Activated CD4-positive, alpha-beta T cell treated with anti-CD3 and anti-CD28 coated beads for 1 hour (primary cell): ENCODE measurements at places on chromosomes 1 and 21.

GRCh38 chr1:22552021-22552420, 11.3 kb upstream of the EPHA8 start:
- no peak for DNase-seq

GRCh38 chr1:11031624-11032262, 15.3 kb downstream of the MASP2 start:
- no peak for DNase-seq

DNA sequence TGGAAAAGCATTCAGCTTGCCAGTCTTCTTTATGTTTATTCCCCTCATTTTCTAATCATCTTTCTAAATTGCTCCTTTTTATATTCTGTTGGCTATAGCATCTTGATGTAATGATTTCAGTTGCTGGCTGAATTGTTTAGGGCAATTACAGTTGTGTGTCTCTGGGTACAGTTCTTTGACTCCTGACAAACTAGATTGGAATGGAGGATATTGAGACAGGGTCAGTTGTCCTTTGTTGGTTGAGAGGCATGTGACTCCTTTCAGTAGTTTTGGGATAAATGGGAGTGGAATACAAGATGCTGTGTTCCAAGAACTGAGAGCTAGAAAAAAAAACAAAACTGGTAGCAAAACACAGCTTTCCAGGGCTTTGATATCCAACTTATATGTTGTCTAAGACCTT, 1.5 kb downstream of the CENPF start:
- no peak for DNase-seq

DNA sequence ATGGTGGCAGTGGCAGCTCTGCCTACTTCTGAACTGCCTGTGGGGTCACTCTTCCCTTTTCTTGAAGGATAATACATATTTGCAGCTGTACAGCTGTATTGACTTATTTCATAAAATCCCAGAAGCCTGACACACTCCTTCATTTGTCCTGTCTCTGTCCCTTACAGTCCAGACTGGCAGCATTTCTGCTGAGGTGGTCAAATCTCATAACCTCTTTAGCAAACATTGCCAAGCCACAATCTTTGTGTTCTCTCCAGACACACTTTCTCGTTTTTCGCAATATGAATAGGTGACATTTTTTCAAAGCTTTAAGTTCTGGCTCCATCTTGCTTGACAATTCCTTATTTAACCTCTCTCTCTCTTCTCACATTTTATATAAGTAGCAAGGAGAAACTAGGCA, 15.2 kb downstream of the LY9 start:
- no peak for DNase-seq

- no peak for DNase-seq
These were observed 59.8 kb upstream of the PPP2R5A start for GRCh38 chr1:212225416-212225815.

GRCh38 chr1:205042911-205043806, at the start of gene CNTN2:
TSS of gene CNTN2 (plus strand) at chr1:205043212. CDS start at chr1:205053186, 9,974 bp downstream.
- no peak for DNase-seq

DNA sequence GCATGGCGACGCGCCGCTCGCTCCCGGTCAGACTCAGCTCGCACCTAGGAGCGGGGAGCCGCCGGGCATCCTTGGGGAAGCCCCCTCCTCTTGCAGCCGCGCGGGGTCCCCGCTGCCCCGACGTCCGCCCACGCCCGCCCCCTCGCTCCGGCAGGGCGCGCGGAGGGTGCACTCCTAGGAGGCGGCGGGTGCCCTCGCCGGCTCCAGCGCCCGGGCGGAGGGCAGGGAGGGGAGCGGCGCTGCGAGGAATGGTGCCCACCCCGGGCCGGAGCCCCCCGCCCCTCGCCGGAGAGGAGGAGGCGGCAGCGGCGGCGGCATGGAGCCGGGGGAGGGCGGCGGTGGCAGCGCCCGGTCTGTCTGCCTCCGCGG, 488 bp downstream of the FAM78B start:
- DNase-seq: no peak

DNA sequence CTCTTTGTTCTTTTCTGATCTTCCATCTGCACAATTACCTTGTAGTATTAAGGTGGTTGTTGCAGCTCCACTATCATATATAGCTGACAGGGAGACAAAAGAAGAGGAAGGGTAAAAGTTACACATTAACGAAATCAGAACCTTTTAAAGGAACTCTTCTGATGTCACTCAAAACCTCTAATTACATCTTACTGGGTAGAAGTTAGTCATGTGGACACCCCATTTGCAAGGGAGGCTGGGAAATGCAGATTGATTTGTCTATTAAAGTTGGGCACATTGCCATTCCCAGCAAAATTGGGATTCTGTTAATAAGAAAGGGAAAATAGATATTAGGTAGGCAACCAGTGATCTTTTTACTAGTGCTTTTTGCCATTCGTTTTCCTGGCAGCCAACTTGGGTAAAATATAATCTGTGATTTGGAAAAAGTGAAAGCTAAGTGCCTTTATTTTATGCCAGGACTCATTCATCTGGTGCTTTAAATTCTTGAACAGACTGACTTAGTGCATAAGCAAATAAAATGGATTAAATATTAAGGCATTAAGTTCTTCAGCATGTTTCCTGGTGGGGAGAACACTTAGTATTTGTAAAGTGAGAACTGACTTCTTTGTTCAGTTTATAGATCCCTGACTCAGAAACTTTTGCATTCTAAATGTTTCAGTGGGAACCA, 71.3 kb downstream of the DNM3 start:
- no peak for DNase-seq

DNA sequence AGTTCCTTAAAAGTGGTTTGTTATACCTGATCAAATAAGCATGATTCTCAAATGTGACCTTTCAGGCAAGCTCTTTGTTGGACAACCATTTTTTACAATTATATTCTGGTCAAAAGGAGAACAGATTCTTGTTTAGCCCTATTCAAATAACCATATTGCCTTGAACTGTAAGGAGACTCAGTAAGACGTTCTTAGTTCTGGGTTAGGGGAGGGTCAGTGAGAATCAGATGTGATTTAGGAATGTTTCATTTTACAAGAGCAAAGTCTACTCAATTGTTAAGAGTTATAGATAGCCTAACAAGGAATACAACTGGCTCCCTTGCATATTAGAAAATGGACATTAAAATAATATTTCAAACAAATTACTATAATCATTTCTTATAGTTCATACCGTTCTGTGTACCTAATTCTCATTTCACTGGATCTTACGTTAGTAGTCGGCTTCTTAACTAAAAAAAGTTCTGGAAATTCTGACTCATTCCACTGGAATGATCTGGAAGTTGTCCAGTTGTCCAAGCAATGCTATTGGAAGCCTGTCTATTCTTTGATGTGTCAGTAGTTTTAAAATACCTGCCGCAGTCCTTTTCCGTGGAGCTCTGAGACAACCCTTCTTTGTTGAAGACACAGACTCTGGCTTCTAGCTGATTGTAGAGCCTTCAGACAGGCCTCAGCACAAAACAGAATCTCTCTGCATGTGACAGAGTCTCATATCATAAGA, 88.8 kb downstream of the MAST2 start:
- DNase-seq: no peak

DNA sequence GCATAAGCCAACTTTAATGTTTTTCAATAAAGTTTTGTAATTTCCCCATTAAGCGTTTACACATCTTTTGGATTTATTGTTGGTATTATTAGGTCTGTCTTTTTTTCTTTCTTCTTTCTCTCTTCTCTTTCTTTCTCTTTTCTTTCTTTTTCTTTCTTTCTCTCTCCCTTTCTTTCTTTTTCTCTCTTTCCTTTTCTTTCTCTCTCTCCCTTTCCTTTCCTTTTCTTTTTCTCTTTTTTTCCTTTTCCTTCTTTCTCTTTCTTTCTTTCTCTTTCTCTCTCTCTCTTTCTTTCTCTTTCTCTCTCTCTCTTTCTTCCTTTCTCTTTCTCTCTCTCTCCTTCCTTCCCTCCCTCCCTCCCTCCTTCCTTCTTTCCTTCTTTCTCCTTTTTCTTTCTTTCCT, 31.3 kb downstream of the ERRFI1 start:
- DNase-seq: no peak

DNA sequence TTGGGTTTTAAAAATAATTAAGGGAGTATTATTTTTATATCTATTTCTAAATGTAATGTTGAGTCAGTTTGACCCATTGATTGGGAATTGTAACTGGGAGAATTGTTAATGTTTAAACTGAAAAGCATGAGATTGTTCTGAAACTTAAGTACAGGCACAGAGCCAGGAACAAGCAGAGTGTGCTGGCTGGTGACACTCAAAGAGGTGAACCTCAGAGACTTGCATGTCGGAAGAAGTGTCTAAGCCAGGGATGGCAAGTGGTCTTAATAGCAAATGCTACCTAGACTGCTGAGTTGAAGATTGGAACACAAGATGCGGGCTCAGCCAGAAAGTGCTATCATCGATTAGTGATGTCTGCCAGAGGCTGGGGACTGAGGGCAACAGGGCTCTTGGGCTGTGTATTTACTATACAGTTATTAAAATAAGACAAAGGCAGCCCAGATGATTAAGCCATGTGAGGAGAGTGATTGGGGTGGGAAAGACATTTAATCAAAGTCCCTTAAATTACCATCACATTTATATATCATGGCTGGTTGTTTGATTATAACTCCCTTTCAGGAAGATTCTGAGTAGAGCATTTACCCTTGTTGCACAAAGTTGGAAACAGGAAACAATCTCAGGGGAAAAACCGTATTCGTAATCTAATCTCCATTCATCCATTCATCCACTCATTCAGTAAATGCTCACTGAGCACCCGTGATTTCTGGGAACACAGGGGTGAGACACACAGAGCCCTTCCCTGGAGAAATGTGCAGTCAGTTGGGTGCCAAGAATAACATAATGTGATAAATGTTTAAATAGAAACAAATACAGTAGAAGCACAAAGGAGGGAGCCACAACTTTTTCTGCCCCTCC, 42.8 kb downstream of the C8A start:
- DNase-seq: no peak

GRCh38 chr1:162856260-162856659, 4.7 kb downstream of the CCDC190 start:
- no peak for DNase-seq

DNA sequence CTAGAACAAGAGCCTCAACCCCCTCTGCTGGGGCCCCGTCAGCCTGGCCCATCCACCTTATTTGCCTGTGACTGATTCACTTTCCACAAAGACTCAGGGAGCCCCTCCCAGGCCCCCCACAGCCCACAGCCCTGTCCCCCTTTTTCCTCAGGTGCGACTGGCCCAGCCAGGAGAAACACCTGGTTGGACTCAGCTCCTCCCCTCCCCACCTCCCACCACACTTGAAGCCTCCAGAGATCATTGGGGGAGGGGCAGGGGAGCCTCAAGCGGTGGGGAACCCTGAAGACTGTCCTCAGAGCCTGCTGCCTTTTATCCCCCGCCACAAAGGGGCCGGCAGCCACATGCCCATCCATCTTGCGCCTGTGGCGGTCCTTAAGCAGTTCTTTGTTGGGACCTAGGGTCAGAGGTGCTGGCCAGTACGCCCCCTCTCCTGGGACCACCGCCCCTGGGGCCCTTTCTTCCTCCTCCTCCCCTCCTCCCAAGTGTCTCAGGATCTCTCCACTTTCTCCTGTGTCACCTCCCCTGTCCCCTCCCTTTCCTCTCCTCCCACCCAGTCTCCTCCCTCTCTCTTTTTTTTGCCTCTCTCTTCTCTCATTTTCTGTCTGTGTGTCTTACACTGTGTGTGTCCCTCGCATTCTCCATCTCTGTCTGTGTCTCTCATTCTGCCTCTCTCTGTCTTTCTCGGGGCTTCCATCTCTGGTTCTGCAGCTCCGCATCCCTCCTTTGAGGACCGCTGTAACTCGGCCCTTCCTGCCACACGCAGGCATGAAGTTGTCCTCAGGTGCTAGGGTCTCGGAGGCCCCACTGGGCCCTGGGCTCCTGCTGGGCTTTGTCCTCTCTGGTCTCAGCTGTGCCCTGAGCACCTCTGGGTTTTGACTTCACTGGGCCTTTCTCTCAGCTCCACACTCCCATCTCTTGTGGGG, 12.2 kb downstream of the CRABP2 start:
- DNase-seq: no peak

- no peak for DNase-seq
These were observed 156.1 kb downstream of the NR5A2 start for GRCh38 chr1:200183637-200184036.

DNA sequence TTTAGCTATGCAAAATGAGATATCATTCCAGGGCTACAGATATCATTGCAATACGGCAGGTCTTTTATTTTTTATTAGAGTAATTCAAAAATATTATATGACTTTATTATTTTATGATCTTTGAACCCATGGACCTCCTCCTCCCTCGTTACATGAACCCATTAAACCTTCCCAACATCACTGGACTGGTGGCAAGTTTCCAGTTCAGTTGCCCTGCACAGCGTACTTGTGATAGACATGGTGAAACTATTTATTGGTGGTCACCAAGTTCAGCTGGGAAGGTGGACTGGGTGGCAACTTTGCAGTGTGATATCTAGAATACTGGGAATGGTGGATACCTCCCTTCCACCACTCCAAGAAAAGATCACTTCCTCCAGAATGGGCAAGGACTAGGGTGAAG, 52.5 kb downstream of the SLC30A10 start:
- no peak for DNase-seq

DNA sequence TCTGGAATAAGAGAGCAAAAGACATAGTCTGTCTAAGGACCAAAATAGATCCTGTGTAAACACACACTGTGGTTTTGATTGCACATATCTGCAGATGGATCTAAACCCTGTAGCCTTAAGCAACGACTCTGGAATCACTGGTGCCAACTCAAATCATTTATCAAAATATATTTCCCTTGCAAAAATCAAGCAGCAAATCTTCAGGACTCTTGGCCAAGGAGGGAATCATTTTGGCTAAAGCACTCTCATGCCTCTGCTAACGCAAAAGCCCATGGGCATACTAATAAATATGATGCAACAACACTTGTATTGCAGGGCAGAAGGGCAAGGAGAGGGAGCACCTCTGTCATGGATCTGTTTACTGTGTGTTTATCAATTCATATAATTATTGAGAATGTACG, 155.4 kb upstream of the DUSP10 start:
- no peak for DNase-seq

GRCh38 chr1:204199579-204199978, 3.3 kb upstream of the KISS1 start:
- DNase-seq: no peak
